ENCODE measurements at places on chromosomes 3 and 15. TPM values are rescaled to one million over a fixed set of nuclear protein-coding genes. Genes with fewer than 3 reads are reported as not detected.

CCDC39 gene
- total RNA-seq: not detected

CHRM5 gene
- total RNA-seq: not detected

CKMT1B gene
- not detected for total RNA-seq

PRR20G gene
- total RNA-seq: not detected

GOLGA8M gene
- total RNA-seq: not detected

DRD3 gene
- total RNA-seq: not detected

ATP13A5 gene
- not detected for total RNA-seq
